Suppressor macrophage treated with lipopolysaccharide for 4 hours (primary cell): ENCODE measurements at places on chromosomes 12 and 14.

DNA sequence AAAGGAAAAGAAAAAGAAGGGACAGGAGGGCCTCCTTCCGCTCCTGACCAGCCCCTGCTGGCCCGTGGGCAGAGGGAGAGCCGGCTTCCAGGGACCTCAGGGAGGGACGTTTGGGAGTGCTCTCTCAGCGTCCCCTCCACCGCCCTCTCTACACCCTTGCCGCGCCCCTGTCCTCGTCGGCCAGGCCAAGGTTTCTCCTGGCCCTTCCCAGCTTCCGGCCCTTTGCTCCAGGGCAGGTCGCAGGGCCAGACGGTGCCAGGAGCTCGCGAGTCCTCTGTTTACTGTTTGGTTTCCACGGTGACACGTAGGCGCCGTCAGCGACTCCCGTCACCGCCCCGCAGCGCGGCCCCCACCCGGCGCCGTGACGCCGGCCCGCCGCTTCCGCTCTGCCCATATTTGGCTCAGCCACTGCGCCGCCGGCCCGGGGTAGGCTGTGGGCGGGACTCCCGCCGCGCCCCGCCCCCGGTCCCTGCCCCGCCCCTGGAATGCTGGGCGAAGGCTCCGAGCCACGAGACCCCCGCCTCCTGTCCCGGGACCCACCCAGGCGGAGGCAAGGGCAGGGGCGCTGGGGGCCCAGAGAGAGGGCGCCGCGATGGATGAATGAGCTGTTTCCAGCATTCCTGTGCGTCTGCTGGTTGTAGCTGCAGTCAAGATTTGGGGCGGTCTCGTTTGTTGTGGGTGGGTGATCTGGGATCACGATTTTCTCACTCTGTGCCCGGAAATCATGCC lies 15.5 kb downstream of the FOS start:
- peak; percentile 97 for DNase-seq

- DNase-seq = no peak
Observed at GRCh38 chr12:122609732-122610131, 82.7 kb downstream of the KNTC1 start.

GRCh38 chr12:107670999-107671643 lies 14.5 kb upstream of the PWP1 start:
- DNase-seq = peak; percentile 36

- DNase-seq = no peak
Observed at GRCh38 chr12:103679421-103680170, 92.5 kb downstream of the STAB2 start.

DNA sequence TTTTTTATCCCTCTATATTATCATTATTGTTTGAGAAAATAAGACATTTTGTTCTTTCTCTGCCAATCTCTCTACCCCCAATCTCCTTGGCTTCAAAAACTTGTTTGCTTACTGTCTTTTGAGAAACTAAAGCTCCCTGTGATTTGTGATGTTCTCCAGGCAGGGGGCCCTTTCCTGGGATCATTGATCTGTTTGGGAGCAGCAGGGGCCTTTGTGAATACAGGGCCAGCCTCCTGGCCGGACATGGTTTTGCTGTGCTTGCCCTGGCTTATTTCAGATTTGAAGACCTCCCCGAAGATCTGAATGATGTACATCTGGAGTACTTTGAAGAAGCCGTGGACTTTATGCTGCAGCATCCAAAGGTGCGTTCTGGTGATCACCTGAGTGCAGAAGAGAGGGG lies 4.5 kb downstream of the ACOT6 start:
- no peak for DNase-seq

- no peak for DNase-seq
Observed at GRCh38 chr12:10249690-10250455, 37.2 kb downstream of the GABARAPL1 start.

GRCh38 chr14:95519699-95520098 lies 3.2 kb upstream of the SYNE3 start:
- DNase-seq = peak; percentile 91

DNA sequence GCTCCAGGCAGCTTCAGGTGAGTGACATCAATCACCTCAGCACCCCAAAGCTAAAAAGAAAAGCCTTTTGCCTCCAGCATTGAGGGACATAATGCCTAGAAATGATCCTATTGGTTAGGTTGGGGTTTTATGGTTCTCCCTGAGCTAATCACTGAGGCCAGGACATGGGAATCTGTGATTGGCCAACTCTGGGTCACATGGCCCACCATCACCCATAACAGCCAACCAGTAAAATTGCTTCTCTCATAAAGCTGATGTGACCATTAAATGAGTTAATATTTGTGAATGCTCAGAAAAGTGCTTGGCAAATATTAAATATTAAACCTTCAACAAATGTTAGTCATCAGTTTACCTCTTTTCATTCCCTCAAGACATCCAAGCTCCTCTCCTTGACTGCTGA lies 60.2 kb downstream of the TBX3 start:
- DNase-seq = no peak

GRCh38 chr12:111181143-111181726 lies 187.7 kb downstream of the PHETA1 start:
- peak; percentile 57 for DNase-seq

- no peak for DNase-seq
Observed at GRCh38 chr12:48219631-48220030, 16.5 kb upstream of the OR10AD1 start.

DNA sequence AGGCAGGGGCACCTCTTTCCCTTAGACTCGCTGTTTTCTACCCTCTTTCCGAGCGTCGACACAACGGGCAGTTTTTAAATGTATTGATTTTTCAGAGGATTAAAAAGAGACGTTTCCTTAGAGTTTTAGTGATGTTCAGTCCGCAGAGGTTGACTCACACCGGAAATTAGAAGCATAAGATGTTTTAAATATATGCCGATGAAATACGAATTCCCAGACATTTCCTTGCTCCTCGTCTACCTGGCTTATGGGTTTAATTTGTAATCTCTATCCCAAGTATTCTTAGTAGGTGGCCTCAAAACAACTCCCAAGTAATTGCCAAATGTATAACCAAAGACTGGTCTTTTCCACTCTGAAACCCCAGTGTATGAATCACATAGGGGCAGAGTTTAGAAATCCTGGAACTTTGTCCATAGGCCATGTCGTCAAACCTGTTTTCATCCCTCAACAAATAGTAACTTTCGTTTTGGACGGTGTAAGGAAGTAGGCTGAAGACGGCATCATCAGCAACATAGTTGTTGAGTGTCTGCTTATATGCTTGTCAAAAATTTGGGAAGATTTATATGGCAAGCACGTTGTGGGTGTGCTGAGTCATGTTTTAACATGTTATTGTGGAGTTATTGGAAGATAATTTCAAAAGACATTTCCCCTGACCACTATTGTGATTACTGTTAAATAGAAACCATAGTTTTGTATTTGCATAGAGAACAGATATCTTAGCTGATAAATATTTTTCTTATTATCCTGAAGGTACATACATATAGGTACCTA lies 824 bp downstream of the TBK1 start:
- DNase-seq = peak; percentile 97

- no peak for DNase-seq
Observed at GRCh38 chr12:42217656-42218055, 20.4 kb downstream of the YAF2 start.

- no peak for DNase-seq
Observed at GRCh38 chr14:68442828-68443629, 349.8 kb downstream of the ZFP36L1 start.

- DNase-seq = peak; percentile 77
Observed at GRCh38 chr12:121036810-121037326, 2.2 kb downstream of the OASL start.

DNA sequence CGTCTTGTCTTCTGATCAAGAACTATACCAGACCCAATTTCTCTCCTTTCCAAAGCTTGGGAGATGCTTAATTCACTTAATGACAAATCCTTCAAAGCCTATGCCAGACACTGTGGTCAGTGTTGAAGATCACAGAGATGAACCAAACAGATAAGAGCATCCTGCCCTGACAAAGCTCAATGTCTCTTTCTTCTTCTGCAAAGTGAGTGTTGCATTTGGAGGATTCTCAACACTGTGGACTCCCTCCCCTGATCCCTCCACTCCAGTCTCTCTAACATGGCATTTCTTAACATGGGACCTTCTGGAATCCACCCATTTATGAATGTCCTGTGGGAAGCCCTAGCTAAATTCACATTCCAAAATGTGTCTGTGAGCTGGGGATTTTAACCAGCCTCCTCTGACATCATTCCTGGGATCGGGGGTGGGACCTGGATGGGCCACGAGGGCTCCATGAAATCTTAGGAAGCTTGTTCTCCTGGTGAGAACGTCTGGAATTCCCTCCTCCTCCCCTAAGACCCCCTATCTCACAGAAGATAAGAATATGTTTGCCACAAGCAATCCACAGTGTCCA lies 20.3 kb downstream of the SYNE3 start:
- DNase-seq = no peak

DNA sequence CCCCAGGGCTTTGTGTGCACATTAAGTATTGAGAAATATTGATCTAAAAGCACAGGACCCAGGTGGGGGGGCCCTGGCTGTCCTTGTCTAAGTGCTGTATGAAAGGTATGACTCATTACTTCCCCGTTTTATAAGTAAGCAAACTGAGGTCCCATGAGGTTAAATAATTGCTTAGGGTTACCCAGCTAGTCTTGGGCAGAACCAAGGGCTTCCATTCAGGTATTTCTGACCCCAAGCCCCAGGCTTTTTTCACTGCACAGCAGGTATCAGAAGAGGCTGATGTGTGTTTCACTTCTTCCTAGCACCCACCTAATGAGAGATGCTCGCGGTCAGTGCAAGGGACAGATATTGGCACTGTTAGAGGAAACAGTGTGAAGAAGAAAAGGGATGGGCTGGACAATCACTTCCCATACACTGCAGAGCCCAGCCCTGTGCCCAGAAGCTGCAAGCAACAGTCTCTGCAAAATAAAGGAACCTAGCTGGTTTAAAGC lies 4.7 kb upstream of the TC2N start:
- peak; percentile 17 for DNase-seq

DNA sequence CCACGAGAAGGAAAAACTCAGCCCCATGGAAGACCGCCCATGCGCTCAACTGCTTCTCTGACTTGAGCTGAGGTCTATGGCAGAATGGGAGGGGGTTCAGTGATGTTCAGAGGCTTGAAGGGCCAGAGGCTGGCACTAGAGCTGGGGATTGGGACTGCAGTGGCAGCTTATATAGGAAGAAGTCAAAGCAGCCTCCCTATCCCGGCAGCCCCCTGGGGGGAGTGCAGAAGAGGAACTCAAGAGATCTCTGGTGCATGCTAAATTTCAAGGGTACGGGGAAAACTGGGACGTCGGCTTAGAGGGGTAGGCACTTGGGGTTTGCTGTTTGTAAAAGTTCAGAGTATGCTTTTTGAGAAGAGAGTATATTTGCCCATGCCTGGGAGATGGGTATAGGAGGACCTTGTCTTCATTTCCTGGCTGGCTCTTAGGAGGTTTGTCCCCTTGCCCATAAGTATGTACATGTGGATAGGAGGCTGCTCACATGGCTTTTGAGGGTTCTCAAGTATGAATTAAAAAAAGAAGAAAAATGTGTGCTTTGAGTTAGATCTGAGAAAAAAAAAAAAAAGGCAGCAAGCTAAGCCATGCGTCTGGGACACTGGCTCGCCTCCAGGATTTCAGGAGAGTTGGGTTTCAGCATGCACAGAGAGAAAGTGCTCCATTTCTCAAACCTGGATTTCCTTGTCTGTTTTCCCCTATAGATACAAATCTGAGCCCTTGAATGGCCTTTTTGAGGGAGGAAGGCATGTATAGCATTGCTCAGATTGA lies 3.2 kb upstream of the MEG3 start:
- no peak for DNase-seq

DNA sequence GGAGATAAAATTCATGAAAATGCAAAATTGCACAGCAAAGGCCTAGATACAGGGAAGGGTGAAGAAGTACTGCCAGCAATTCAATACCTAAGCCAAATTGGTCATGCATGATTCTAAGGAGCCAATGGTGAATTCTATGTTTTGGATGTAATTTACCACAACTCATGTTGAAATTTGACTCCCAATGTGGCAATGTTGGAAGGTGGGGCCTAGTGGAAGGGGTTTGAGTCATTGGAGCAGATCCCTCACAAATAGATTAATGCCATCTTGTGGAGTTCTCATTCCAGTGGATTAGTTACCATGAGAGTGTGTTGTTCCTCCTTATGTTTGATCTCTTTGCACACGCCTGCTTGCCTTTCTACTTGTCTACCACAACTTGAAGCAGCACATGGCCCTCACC lies 194.0 kb upstream of the ALG10 start:
- DNase-seq = no peak
